ENCODE measurements at places on chromosomes 1 and 21.

DNA sequence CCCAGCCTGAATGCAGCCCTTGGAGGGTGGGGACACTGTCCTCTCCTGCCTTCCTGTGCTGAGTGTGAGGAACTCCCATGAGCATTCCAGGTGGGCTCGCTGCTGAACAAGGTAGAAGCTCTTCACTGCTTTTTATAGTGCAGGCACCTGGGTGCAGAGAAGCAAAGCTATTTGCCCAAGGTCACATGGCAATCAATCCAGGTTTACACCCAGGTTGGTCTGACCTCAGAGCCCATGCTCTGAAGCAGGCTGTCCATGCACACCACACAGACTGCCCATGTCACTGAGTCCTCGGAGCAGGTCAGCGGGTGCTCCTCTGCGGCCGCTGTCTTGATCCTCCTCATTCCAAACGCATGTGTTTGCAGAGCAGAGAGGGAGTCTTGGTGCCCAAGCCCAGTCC is 323.4 kb upstream of the VAMP3 start:
- DNase-seq: no peak

DNA sequence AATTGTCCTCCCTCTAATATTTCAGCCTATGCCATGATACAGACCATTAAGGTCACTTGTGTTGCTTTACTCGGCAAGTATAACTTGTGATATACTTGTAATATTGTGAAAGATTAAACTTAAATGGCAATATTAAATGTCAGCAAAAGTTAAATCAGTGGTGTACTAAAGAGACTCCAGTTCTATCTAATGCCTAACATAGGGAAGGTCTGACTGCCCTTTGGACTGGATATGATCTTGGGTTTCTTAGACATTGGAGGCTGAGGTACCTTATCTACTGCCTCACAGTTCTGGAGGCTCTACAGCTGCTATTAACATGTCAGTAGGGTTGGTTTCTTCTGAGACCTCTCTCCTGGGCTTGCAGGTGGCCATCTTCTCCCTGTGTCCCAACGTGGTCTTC is 89.9 kb downstream of the MT1HL1 start:
- DNase-seq: no peak

GRCh38 chr1:30748098-30748698 is 9.4 kb downstream of the LAPTM5 start:
- DNase-seq: peak; percentile 83

GRCh38 chr1:182415789-182416188 is 15.3 kb upstream of the TEDDM1 start:
- no peak for DNase-seq
